ENCODE measurements at places on chromosomes 1 and 21.
A peak's percentile ranks its signal among the peaks of the same experiment; 100 is the strongest.

- DNase-seq: no peak
These were observed 19.7 kb downstream of the SYNJ1 start for GRCh38 chr21:32708069-32708468.

DNA sequence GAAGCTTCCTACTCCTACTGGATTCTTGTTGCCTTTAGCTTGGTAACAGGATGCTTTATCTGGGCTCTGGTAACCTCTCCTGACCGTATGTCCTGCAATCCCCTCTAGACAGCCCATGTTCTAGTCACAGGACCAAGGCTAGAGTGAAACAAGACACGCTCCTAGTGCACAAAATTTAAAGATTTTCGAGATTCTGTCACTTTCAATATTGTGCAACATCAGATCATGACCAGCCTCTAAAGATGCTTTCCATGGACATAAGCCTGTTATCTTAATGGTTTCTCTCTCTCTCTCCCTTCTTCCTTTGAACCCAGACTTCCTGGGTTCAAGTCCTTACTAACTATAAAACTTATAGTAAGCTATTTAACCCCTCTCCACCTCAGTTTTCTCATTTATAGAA is 1.6 kb upstream of the LY9 start:
- no peak for DNase-seq

GRCh38 chr1:239944666-239945065 is 147.0 kb upstream of the FMN2 start:
- DNase-seq: no peak

DNA sequence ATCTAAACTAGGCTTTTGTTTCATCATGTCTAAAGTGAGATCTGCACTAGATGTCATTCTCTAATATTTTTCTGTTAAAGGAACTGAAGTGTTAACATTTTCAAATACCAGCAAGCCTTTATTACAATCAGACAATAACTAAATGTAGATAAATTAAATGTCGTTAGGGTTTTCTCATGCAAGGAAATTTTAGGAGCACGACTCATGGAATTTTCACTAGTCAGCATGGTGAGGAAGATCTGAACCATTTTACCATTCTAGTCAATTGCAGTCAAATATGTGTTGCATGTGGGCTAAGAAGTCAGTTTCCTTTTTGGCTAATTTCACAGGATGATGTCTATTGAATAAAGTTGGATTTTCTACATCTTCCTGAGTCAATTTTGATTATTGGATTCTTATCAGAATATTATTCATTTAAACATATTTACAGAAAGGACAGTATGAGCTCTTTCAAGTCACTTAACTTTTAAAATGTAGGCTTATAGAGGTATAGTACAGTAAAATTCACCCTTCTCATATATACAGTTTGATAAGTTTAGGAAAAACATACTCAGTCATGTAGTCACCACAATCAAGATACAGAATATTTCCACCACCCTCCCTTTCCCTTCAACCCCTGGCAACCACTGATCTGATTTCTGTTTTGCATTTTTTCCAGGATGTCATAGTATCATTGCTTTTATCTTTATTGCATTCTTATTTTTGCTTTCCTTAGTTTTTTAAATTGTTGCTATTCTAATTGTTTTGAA is 9.2 kb downstream of the GCSAML start:
- DNase-seq: no peak

DNA sequence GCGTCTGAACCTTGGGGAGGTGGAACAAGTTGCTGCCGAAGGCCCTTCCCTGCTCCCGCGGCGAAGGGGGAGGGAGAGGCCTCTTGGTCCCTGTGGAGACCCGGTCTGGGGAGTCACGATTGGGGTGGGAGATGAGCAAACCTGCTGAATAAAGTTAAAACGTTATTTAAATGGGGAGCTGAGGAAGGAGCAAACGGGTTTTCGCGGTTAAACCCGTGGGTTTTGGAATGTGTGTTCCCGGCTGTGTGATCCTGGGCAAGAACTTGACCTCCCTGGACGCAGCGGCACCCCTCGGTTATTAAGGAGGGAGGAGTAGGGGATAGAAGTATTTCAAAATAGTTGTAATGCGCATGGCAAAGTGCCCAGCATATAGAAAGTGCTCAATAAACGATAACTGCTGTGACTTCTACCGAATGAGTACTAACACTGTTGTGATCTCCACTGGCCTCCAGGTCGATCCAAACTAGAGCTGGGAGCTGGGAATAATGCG is 3.4 kb downstream of the FAM110D start:
- no peak for DNase-seq

- DNase-seq: no peak
These were observed 137.0 kb downstream of the RABGAP1L start for GRCh38 chr1:174296309-174296708.

DNA sequence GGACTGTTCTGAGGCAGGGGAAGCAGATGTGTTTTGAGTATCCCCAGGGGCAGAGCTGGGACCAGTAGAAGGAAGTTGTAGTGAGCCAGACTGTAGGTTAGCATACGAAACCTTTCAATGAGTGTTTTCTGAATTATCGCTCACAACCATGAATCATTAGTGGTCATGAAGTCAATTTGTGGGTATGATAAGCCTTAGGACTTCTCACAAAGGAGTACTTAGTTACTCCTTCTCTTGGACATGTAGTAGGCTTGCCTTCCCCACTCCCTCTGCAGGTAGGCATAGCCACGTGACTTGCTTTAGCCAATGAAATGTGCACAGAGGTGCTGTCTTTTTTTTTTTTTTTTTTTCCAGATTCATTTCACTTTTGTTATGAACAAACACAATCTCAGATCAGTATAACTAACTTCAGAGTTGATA is 23.9 kb upstream of the FAAH start:
- DNase-seq: peak; percentile 19

DNA sequence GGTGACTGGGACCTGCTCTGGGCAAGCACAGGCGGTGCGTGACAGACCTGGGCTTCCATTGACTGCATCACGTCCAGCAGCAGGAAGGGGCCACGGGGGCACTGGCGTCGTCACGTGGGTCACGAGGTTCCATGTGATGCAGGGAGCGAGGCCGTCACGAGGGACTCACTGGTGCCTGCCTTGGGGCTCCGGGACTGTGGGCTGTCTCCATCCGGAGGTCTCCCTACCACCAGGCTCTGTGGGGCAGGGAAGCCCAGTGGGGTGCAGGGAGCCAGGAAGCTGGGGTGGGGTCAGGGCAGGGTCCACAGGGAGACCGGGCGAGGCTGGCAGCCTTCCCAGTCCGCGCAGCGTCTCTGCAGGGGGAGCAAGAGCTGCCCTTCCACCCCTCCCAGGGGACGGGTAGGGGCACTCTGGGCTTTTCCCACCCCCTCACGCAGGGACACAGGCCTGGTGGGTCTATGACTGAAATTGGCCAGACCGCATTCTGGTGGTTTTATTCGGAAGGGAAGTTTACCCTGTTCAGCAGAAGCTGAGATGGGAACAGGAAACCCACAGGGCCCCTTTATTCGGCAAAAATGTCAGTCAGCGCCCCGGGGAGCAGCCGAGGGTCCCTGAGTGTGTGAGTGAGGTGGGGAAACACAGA is 416 bp upstream of the TNFRSF14 start:
- peak; percentile 46 for DNase-seq

DNA sequence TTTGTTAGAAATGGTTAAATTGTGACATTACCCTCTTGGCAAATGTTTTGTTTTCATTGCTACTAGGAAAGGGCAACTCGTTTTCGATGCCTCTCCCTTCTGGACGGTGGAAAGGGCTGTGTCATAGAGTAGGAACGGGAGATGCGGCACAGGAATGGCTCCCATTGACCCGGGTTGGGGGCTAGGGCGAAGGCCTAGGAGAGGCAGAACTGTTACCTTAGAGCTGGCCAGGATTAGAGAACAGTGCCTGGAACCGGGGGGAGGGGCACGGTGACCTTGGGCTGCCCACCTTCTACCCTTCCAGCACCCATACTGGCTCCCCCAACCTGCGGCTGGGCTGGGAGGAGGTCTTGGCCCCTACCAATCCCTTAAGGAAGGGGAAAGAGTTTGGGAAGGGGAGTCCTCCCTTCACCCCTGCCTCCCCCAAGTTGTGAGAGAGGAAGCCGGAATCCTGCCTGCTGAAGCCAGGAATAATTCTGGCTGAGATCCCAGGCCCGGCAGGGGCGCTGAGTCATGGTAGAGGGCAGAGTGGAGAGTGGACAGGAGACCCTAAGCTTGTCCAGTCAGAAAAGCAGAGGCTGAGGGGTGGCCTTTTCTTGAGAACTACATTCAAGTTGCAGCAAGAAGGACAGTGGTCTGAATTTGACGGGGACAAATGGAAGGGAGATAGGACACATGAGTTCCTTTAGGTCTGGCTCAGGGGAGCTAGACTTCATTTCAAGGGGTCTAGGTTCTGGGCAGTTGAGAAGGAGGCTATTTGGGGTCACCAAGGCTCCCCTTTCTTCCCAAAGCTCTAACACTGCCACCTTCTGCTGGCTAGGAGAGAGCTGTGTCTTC is 8.2 kb downstream of the LMNA start:
- DNase-seq: peak; percentile 76

DNA sequence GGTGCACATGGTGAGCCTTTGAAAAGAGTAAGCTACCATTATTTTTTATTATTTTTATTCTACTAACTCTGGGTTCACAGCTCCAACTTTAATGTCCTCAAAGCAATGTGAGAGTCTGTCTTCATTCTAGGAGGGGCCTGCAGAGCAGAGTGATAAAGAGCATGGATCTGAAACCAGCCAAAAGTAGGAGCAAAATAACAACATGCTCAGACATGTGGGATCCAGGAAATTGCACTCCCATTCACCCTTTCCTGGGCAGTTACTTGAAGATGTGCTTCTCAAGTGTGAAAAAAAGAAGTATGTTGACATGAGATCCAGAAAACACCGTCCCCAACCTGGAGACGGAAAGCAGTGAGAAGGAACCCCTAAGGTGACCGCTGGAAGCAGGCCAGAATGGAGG is 8.7 kb upstream of the LIN28A start:
- no peak for DNase-seq

DNA sequence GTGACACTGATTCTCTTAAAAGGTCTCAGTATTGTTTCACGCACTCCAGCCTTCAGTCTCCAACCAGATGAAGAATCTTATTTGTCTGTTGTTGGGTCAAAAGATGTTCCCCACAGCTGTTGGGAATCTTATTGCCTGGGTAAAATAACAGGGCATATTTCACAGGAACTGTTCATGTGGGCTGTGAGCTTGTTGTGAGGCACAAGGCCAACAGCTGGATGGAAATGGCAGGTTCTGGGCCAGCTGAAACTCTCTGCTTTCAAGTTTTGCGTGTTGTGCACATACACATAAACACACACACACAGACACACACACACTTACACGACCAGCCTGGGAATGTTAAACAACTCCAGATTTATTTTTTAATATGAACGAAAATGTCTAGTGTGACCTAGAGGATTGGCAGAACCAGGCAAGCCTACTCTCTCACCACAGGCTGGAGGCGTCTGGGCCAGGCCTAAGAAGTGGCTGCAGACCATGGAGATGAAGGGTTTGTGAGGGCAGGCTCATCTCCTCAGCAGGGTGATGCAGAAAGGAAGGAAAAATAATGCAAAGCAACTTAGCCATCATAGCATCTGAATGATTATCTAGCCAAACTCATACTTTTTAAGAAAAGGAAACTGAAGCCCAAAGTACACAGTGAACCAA is 357.0 kb downstream of the TTLL7 start:
- no peak for DNase-seq

GRCh38 chr1:74583397-74583796 is 71.0 kb upstream of the LRRC53 start:
- no peak for DNase-seq

- DNase-seq: no peak
These were observed 749 bp downstream of the PCBP3 start for GRCh38 chr21:45644041-45644906.

- DNase-seq: no peak
These were observed 37.3 kb upstream of the PIGV start for GRCh38 chr1:26750428-26750827.

GRCh38 chr1:225755671-225756319 is 21.8 kb upstream of the SRP9 start:
- DNase-seq: no peak

GRCh38 chr1:154075746-154076145 is 79.1 kb downstream of the NUP210L start:
- peak; percentile 75 for DNase-seq

GRCh38 chr1:55504306-55504731 is 289.2 kb upstream of the USP24 start:
- DNase-seq: no peak

Measured in trophoblast cell (in vitro differentiated cells and primary cell).